Muscle of leg (tissue), 16 donors: ENCODE measurements at places on chromosomes 5 and 9.

GRCh38 chr5:135442431-135443160 lies 4.6 kb downstream of the DCANP1 start:
- DNase-seq, result peak; percentile 53

DNA sequence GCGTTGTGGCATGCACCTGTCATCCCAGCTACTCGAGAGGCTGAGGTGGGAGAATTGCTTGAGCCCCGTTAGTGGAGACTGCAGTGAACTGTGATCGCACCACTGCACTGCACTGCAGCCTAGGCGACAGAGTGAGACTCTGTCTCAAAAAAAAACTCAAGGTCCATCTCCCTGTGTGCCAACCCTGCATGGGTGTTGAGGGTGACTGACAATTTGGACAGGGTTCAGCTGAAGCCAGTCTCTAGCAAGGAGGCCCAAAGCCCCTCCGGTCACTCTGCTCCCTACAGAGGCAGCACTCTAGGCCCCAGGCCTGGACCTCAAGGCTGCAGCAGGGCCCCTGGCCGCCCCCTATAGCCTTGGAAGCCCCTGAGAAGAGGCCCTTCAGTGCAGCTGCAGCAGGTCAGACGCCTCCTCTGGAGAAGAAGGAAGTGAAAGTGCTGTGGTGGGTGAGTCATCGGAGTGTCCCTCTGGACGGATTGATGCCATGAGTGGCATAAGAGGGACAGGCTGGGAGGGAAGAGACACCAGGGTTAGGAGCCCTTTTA lies 39.2 kb upstream of the NEK6 start:
- peak; percentile 72 for DNase-seq

DNA sequence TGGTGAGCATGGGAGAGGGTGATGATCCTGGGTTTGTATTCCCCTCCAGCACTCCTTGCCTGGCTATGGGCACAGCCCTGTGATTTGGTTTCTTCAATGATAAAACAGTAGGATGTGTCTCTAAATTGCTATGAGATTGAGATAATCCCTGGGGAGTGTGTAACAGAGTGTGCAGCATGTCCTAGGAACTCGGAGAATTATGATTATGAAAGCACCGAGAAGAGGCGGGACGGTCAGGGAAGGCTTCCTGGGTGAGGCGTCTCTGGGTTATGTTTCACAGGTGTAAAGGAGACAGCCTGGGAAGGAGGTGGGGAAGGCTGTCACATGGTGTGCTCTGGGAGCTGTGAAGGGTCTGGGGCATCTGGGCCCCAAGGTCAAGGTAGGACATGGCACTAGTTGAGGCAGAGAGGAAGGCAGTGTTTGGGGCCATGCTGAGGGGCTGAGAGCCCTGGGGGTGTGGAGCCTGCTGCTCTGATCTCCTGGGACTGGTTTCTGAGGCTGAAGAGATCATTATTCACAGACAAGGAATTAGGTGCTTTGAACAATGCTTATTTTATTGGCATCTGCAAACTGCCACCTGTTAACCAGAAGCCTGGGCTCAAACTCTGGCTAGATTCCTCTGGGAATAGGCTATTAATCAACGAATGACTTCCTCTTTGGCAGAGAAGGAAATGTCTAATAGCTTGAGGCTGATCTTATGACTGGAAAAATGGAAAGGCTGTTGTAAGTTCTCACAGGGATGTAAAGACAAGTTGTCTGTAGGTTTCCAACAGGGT lies 73.8 kb upstream of the IL12B start:
- peak; percentile 58 for DNase-seq

DNA sequence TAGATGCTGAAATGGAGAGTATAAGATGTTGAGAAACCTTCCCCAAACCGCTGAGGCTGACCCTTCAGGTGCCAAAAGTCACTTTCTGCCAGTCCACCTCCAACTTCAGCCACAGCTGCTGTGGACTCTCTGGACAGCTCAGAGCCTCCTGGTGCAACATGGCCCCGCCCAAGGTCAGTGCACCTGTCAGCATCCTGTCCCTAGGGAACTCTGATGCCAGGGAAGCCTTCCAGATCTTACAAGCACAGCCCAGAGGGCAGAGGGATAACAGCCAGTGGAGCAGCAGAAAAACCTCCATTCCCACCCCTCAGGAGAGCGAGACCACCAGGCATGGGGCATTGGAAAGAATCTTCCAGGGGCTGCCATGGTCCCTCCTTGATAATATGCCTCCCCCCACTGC lies 10.5 kb upstream of the PTGES2 start:
- DNase-seq, result no peak

- DNase-seq, result peak; percentile 7
These were observed 164.7 kb downstream of the RFX3 start for GRCh38 chr9:3361116-3361515.

- no peak for DNase-seq
These were observed 13.2 kb downstream of the TMEM8B start for GRCh38 chr9:35842020-35842745.

DNA sequence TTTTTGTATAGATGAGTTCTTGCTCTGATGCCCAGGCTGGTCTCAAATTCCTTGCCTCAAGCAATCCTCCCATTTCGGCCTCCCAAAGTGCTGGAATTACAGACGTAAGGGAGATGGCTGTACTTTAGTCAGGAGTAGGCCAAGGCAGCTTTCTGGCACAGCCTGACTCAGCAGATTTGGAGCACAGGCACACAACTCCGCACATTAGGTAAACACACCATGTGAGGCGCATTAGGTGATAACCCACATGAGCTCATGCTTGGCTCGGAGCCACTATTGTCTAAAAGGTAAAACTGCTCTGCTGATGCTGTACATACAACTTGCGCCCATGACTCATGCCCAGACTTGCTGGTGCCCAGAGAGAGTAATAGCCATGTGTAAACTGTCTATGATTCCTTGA lies 1157.9 kb downstream of the TAF11L14 start:
- no peak for DNase-seq

DNA sequence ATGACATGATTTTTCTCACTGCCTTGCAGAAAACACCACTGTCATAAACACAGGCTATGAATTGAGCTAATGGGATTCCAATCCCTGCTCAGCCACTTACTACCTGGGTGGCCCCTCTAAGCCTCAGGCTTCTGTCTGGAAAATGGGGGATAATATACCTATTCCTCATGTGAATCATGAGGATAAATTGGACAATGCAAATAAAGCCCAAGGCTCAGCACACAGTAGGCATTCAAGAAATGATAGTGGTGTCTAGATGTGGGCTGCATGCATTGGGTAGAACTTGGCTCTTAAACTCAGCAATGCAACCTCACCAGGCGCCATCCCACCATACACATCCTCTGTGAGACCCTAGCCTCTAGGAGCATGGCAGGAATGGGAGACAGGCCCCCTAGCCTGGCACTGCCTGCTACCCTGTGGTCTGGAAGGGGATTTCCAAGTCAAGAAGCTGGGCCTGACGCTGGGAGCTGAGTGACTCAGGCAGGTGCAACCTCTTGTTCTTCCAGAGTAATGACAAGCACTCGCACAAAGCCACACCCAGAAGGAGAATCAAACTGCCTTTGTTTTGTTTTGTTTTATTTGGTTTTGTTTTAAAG lies 2.3 kb upstream of the TNIP1 start:
- peak; percentile 78 for DNase-seq

DNA sequence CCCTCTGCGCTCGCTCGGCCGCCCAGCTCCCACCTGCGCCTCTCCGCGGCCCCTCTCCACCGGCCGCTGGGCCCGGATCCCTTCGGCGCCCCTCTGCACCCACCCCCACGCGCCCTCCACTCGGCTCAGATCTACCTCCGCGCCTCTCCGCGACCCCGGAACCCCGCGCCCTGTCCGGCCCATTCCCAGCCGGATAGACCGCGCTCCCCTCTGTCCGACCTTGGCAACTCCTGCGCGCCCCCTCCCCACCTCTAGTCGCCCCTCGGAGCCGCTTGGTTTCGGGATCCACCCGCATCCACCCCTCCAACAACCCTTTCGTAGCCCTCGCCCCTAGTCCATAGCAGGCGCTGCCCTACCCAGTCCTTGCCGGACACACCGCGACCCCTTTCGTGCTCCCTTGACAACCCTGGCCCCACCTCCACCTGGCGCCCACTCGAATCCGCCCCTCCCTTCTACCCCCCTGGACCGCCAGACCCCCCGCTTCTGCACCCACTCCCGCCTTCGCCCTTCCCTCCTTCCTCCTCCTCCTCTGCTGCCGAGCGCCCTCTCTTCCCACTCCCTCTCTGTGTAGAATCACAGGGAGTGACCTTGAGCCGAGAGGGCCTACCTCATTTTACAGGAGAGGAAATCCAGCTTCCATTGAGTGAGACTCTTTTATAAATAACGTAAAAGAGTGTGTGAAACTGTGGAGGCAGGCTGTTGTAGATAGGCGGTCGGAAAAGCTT lies 525 bp upstream of the AK3 start:
- DNase-seq, result peak; percentile 43

DNA sequence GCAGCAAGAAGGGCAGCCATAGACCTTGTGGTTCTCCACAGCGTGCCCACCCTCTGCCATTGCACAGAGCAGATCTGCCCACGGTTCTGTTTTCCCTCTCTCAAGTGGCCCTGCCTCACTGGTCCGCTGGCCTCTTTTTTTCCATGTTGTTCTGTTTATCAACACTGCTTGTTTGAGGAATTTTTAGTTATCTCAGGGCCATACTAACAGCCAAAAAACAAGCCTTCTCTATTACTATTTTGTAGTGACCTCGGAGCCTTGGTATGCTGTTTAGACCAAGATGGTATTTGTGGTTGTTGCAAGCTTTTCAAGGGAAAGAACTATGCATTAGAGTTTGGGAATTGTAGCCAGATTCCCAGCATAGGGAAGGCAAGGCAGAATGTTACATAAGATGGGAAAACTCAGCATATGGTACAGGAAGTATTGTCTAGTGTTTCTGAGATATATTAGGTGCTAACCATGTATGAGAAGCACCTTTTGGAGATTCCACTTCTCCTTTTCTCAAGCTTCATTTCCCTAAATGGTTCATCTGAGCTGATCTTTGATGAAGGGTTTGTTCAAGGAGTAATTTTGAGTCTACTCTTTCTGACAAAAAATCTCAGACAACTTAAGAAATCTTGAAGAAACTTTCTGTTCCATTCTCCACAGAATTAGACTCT lies 54.3 kb downstream of the NUP214 start:
- DNase-seq, result no peak

DNA sequence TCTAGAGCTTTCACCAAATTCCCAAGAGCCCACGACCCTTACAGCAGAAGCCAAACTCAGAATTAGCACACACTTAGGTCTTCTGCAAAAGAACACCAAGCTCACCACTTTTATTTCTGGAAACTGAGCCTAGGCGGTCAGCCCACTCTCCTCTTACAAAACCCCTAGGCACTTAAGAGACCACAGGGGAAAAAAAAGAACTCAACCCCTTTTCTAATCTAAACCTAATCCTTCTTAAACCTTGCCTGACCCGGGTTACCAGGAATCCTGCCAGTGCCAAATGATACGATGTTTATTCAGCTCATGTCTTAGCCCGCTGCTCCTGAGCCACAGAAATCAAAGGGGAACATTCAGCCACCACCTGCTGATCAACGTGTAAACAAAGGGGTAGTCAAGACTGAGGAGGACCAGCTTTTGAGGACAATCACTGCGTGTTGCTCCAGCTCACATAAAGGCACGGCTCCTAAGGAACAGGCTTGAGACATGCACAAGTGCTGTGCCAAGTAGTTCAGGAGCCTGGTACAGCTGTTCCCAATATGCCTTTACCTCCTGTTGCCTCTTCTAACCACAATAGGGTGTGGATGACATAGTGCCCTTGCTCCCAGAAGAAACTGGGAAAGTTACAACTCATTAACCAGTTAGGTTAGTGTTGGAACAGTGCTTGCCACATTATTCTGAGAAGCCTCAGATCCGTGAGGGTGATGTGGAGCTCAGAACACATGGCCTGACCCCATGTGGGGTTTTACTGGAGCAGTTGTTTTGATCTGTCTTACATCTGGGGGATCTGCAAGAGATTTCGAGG lies 49.3 kb downstream of the ZFAND5 start:
- DNase-seq, result peak; percentile 66

- DNase-seq, result peak; percentile 58
These were observed 16.5 kb downstream of the ASS1 start for GRCh38 chr9:130461218-130461630.

- DNase-seq, result no peak
These were observed 134.8 kb upstream of the PCA3 start for GRCh38 chr9:76629205-76629990.

GRCh38 chr5:116702776-116703175 lies 128.2 kb upstream of the SEMA6A start:
- DNase-seq, result no peak

DNA sequence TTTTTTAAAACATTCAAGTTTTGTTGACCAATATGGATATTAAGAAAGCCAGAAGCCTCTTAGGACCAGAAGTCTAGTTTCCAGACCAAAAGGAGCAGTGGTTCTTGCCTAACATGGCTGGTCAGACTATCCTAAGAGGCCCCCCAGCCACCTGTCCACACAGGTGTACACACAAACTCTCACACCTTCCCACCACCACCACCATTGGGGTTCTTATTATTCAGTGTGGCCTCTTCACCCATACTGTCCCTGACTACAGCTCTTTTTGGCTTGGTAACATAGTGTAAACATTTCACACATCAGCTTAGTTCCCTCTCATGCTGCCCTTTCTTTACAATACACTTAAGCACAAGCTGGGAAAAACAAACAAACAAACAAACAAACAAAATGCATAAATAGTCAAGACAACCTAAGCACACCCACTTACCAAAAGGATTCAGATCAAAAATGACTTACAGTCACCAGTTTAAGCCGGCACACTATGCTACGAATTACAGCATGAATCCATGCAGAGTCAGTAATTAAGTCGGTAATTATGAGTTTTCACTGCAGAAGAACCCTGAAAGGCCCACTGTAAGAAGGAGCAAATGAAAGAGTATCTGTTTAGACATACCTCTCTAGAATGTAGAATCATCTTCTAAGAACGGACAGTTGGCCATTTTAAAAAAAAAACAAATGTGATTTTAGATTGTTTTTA lies 9.5 kb downstream of the LHFPL2 start:
- no peak for DNase-seq

DNA sequence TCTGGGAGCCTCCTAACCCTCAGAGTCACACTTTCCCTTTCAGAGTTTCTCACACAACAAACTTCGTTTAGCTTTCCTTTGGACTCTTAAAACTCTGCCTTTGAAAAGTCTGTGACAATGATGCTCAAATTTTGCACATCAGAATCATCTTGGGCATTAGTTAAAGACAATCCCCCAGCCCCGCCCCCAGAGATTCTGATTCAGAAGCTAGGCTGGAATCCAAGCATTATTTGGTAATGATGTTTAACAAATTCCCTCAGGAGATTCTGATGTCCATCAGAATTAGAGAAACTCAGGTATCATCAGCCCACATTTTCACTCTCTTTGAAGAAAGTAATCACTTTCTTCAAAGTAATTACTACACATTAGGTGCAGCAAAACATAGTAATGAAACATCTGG lies 9.6 kb upstream of the PLPP1 start:
- no peak for DNase-seq

GRCh38 chr5:33795496-33795895 lies 96.3 kb downstream of the ADAMTS12 start:
- DNase-seq, result peak; percentile 54

DNA sequence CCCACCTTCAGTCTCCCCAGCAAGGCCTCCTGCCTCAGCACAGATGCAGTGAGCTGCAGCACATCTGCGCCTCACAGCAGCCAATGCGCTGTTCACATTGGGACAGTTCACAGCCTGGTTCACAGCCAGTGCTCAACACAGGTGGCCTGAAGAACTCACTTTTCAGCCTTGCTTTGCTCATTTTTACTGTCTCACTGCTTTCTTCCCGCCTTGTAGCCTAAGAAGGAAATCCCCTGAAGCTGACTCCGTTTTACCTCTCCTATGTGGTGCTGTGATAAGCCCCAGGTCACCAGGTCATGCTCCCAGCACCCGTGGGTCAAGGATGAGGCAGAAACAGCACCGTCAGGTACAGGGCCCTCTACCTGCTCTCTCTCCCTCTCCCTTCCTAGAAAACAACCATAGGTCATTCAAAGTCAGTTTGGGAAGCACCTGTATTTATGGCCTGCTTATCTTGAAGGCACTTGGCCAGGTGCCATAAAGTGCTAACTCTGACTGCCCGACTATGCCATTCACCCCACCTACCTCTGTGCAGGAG lies 1.1 kb downstream of the GCNT4 start:
- peak; percentile 10 for DNase-seq
